ENCODE measurements at places on chromosomes 3 and 15. TPM values are rescaled to one million over a fixed set of nuclear protein-coding genes. Genes with fewer than 3 reads are reported as not detected.

FANCD2OS gene
- not detected for total RNA-seq

CFAP92 gene
- not detected for total RNA-seq

DNAH12 gene
- 0.19 TPM for total RNA-seq

SMCO1 gene
- total RNA-seq = not detected

ANKUB1 gene
- not detected for total RNA-seq

ALDH1A2 gene
- total RNA-seq = 0.92 TPM

SNTN gene
- total RNA-seq = not detected

TARS3 gene
- 4.1 TPM for total RNA-seq

RTP4 gene
- 3.4 TPM for total RNA-seq

OXTR gene
- total RNA-seq = 5.0 TPM

PLA2G4B gene
- total RNA-seq = 3.1 TPM

ROPN1 gene
- not detected for total RNA-seq

CTXN2 gene
- not detected for total RNA-seq

WDR72 gene
- total RNA-seq = 0.03 TPM

CCR9 gene
- 2.3 TPM for total RNA-seq

MAPKAPK3 gene
- 39.9 TPM for total RNA-seq

EXD1 gene
- not detected for total RNA-seq

CHRNA7 gene
- not detected for total RNA-seq

KCNMB3 gene
- 1.7 TPM for total RNA-seq

CLDN1 gene
- total RNA-seq = 10.7 TPM

NAA80 gene
- 9.0 TPM for total RNA-seq

TMEM40 gene
- total RNA-seq = not detected

LRRC31 gene
- not detected for total RNA-seq

GOLGA8M gene
- total RNA-seq = not detected

GNAT1 gene
- not detected for total RNA-seq

RGMA gene
- total RNA-seq = 0.13 TPM

CKMT1A gene
- not detected for total RNA-seq

LDHAL6B gene
- not detected for total RNA-seq

SCN5A gene
- total RNA-seq = not detected

CIDEC gene
- total RNA-seq = not detected

CCDC54 gene
- total RNA-seq = not detected

EPHB3 gene
- total RNA-seq = 0.13 TPM

SST gene
- not detected for total RNA-seq

MESP2 gene
- not detected for total RNA-seq

CHDH gene
- total RNA-seq = 8.3 TPM

PTH1R gene
- total RNA-seq = not detected

BHLHE40 gene
- 91.3 TPM for total RNA-seq

SOX14 gene
- not detected for total RNA-seq

SMARCC1 gene
- 145 TPM for total RNA-seq

EFHB gene
- not detected for total RNA-seq

HIGD2B gene
- total RNA-seq = 0.24 TPM

SH2D7 gene
- 0.08 TPM for total RNA-seq

FOXL2 gene
- total RNA-seq = not detected

FANCD2 gene
- 45.1 TPM for total RNA-seq

WNT7A gene
- total RNA-seq = 0.08 TPM

HIGD1A gene
- total RNA-seq = 73.9 TPM

ZNF860 gene
- not detected for total RNA-seq

C15orf62 gene
- total RNA-seq = 0.24 TPM

KIF23 gene
- 43.1 TPM for total RNA-seq

EFCC1 gene
- total RNA-seq = not detected

SLC28A1 gene
- not detected for total RNA-seq

ITIH3 gene
- 0.15 TPM for total RNA-seq

All from GM12878 (cell line).